ENCODE measurements at places on chromosomes 3 and 15. TPM values are rescaled to one million over a fixed set of nuclear protein-coding genes. Genes with fewer than 3 reads are reported as not detected.

GABRR3 gene
- total RNA-seq = not detected

CHDH gene
- total RNA-seq = 3.2 TPM

DNA sequence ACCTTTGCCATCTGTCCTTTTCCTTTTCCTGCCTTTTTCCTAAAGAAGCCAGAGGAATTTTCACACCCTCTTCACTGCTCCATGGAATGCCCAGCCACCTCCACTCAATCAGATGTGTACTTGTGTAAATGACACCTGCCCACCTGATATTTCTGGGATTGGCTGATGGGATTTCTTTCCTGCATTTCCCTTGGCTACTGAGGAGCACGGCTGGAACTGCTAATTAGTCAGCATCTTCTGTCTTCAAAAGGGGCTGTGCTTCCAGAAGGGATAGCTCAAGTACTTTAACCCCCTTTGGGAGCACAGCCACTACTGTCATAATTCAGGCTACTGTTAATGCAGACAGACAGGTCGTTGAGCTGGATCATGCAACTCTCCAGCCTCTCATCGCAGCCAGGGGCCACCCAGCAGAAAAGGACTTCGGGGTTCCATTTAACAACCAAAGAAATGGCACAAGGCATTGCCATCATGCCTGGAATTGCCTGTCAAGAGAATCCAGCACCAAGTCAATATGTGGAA, 38.6 kb downstream of the MGLL start:
- H3K27me3 ChIP-seq = no peaks in the 10 kb centered on the region
- H3K4me1 ChIP-seq = peaks cover 11% of the 10 kb centered on the region
- no peak overlapping the region for H3K4me3 ChIP-seq
- DNase-seq = no peak

DNA sequence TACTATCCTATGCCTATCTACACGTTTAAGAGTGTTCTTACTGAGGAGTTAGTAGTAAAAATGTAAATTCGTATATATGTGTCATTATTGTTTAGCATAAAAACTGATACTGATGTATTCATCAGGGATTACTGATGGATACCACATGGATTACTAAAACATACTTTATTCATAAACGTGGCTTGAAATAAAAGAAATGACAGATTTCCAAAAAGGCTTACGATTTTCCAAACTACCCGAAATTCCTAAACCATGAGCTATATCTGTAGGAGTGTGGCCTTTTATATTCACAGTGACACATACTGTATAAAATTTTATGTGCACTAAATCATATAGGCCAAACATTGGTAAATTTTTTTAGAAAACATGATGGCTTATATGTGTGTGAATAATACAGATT, 6.9 kb downstream of the TSC22D2 start:
- H3K4me3 ChIP-seq = peak overlapping the region; percentile 87
- H3K4me1 ChIP-seq = peaks cover 56% of the 10 kb centered on the region
- H3K27me3 ChIP-seq = no peaks in the 10 kb centered on the region
- H3K27ac ChIP-seq = peak overlapping the region; percentile 65

GRCh38 chr3:41200669-41201021, 1.3 kb downstream of the CTNNB1 start:
- H3K4me3 ChIP-seq = peak overlapping the region; percentile 90
- H3K27ac ChIP-seq = no peak overlapping the region
- DNase-seq = peak; percentile 39
- H3K27me3 ChIP-seq = no peaks in the 10 kb centered on the region
- H3K4me1 ChIP-seq = peaks cover 27% of the 10 kb centered on the region
- no peaks in the 10 kb centered on the region for H3K36me3 ChIP-seq

Data from PC-3 (cell line).